ENCODE measurements at places on chromosomes 11 and 22. TPM values are rescaled to one million over a fixed set of nuclear protein-coding genes. Genes with fewer than 3 reads are reported as not detected.
A peak's percentile ranks its signal among the peaks of the same experiment; 100 is the strongest.

GRCh38 chr11:26649884-26650283, 72.0 kb downstream of the SLC5A12 start:
- no peak overlapping the region for H3K27ac ChIP-seq
- no peaks in the 10 kb centered on the region for H3K4me1 ChIP-seq
- H3K4me3 ChIP-seq: no peak overlapping the region
- no peaks in the 10 kb centered on the region for H3K27me3 ChIP-seq
- H3K36me3 ChIP-seq: no peaks in the 10 kb centered on the region

DNA sequence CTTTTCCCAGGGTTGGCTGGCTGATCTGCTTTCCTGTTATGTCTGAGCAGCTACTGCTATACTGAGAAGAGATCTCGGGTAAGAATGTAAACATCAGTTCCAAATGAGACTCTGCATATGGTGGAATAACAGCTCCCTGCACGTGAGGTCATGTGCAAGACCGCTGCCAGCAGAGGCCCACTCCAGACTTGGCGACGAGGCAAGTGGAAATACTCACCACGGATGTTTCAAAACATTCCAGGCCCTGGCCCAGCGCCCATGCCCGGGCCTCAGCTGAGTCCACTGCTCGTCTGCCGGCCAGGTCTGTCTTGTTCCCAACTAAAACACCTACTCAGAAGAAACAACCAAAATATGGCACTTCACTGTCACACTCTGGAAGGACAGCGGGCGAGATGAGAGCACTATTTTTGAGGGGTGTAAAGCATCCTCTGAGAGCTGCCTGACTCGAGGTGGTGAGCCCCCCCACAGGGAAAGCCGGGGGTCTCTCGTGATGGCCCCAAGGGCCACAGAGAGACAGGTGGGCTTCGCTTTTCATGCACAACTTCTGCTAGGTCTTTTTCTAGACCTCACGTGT, 13.1 kb downstream of the IFT27 start:
- H3K4me3 ChIP-seq: no peak overlapping the region
- DNase-seq: no peak
- H3K36me3 ChIP-seq: no peaks in the 10 kb centered on the region
- no peaks in the 10 kb centered on the region for H3K27me3 ChIP-seq
- H3K27ac ChIP-seq: no peak overlapping the region

- no peaks in the 10 kb centered on the region for H3K36me3 ChIP-seq
- no peaks in the 10 kb centered on the region for H3K4me1 ChIP-seq
- no peak overlapping the region for H3K27ac ChIP-seq
- no peak for DNase-seq
Measured at GRCh38 chr11:77361184-77361583, 59.7 kb upstream of the GDPD4 start.

DNA sequence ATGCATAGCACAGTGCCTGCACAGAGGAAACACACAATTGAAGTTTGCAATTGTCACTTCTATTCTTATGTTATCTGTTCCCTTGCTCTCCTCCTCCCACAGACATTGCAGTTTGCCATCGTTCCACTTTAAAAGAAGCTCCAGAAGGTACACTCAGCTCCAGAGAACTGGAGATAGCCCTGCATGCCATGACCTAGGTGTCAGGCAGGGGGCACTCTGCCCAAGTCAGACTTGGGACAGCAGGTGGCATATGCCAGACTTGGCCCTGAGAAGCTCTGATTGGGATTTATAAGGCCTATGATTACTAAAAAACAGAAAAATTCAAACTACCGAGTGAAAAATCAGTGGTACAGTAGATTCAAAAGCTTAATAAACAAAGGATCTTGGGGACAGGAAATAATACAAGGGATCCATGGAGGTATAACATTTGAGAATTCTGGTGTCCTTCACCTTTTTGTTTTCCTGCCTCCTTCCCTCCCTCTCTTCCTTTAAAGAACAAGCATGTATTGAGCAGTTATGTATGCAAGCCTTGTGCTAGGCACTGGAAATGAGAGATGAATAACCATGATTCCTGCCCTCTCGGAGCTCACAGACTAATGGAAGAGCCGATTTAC, 40.0 kb downstream of the TENM4 start:
- peak; percentile 68 for DNase-seq
- no peaks in the 10 kb centered on the region for H3K36me3 ChIP-seq
- H3K27ac ChIP-seq: no peak overlapping the region

- H3K4me3 ChIP-seq: no peak overlapping the region
- no peak for DNase-seq
- H3K27me3 ChIP-seq: peaks cover 3% of the 10 kb centered on the region
- H3K4me1 ChIP-seq: peaks cover 8% of the 10 kb centered on the region
Measured at GRCh38 chr22:37320726-37321677, 38.7 kb downstream of the CYTH4 start.

DNA sequence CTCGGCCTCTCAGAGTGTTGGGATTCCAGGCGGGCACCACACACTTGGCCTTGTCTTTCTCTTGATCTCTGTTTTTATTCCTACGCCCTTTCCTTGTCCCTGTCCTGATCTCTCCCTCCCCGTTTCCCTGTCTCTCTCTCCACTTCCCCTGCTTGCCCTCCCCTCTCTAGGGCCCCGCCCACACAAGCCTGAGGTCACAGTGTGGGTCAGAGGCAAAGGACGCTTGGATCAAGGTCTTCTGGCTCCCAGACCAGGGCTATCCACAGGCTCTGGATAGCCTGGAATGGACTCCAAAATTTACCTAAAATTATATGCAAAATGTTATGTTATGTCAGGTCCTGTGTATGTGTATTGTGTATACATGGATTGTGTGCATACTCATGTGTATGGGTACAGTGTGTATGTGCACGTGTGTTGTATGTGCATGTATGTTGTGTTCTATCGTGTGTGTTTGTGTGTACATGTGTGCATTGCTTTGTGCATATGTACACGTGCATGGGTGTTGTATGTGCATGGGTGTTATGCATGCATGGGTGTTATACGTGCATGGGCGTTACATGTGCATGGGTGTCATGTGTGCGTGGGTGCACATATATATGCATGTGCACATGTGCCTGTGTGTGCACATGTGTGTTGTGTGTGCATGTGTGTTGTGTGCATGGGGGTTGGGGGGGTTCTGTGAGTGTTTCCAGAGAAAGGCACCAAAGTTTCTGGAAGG, 38.3 kb downstream of the TP53I11 start:
- H3K27ac ChIP-seq: no peak overlapping the region
- H3K4me3 ChIP-seq: no peak overlapping the region
- no peaks in the 10 kb centered on the region for H3K27me3 ChIP-seq
- no peaks in the 10 kb centered on the region for H3K4me1 ChIP-seq
- no peak for DNase-seq

GRCh38 chr11:17153757-17154156, 54.0 kb downstream of the PIK3C2A start:
- H3K27ac ChIP-seq: no peak overlapping the region
- no peak overlapping the region for H3K4me3 ChIP-seq
- H3K36me3 ChIP-seq: no peaks in the 10 kb centered on the region
- DNase-seq: no peak
- no peaks in the 10 kb centered on the region for H3K27me3 ChIP-seq

DNA sequence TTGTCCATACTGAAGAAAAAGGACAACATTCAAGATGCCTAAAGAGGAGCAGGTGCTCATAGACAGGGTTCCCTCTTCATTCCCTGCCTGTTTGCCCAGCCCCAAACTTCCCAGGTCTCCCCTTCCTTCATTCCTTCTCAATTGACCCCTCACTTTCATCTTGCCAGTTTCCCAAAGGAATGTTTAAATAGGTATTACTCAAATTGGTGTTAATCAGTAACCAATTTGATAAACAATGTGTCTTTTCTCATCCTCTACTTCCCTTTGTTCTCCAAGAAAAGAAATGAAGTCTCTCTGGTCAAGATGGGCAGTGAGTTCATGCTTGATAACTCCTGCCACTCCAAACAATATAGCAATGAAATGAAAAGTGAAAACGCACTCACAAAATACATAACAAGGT, 101.9 kb downstream of the TMPRSS5 start:
- no peaks in the 10 kb centered on the region for H3K4me1 ChIP-seq
- no peaks in the 10 kb centered on the region for H3K27me3 ChIP-seq
- DNase-seq: no peak
- H3K36me3 ChIP-seq: no peaks in the 10 kb centered on the region
- no peak overlapping the region for H3K27ac ChIP-seq

- H3K27me3 ChIP-seq: no peaks in the 10 kb centered on the region
- H3K36me3 ChIP-seq: no peaks in the 10 kb centered on the region
- H3K27ac ChIP-seq: no peak overlapping the region
- H3K4me3 ChIP-seq: no peak overlapping the region
- peaks cover 4% of the 10 kb centered on the region for H3K4me1 ChIP-seq
Measured at GRCh38 chr11:58923300-58923788, 15.9 kb upstream of the GLYATL1 start.

GRCh38 chr22:23245045-23245798, 64.9 kb downstream of the BCR start:
- H3K36me3 ChIP-seq: no peaks in the 10 kb centered on the region
- no peaks in the 10 kb centered on the region for H3K27me3 ChIP-seq

- no peaks in the 10 kb centered on the region for H3K27me3 ChIP-seq
- no peaks in the 10 kb centered on the region for H3K36me3 ChIP-seq
- no peak for DNase-seq
Measured at GRCh38 chr11:134267461-134267860, 8.7 kb upstream of the GLB1L3 start.

DNA sequence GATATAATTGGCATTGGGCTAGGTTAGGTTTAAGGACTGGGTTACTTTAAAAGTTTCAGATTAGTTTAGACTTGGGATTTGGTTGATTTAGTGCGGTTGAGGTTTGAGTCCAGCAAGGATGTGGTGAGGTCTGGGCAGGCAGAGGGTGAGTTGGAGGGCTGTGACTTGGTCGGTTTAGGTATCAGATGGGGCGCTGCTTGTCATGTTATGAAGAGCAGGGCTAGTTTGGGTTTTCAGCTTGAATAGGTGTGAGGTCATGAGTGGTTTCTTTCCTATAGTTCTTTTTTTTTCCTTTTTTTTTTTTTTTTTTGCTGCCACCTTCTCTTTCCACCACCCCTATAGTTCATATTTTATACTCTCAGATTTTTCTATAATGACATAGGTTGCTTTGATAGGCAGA, 4.8 kb downstream of the CLCF1 start:
- no peak overlapping the region for H3K27ac ChIP-seq
- H3K27me3 ChIP-seq: no peaks in the 10 kb centered on the region
- peaks cover 30% of the 10 kb centered on the region for H3K4me1 ChIP-seq
- no peaks in the 10 kb centered on the region for H3K36me3 ChIP-seq
- H3K4me3 ChIP-seq: no peak overlapping the region
- no peak for DNase-seq

DNA sequence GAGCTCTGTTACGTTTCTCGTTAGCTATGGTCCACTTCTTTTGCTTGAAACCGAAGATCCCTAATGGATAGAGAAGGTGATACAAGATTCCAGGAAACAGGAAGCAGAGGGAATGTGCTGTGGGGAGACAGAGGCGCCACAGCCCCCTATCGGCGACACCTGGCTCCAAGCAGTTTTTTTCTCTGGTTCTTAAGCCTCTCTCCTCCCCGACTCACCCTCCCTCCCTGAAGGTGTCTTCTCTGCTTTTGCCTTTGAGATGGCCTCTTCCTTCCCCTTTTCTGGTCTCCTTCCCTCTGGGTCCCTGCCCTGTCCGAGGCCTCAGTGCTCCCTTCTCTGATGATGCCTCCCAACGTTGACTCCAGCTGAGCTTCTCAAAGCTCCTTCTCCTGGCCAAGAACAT, 14.2 kb upstream of the APOBEC3A start:
- no peaks in the 10 kb centered on the region for H3K4me1 ChIP-seq
- no peak overlapping the region for H3K27ac ChIP-seq
- H3K27me3 ChIP-seq: no peaks in the 10 kb centered on the region
- DNase-seq: no peak

- H3K36me3 ChIP-seq: no peaks in the 10 kb centered on the region
- no peak overlapping the region for H3K27ac ChIP-seq
- no peaks in the 10 kb centered on the region for H3K27me3 ChIP-seq
- H3K4me3 ChIP-seq: no peak overlapping the region
- H3K4me1 ChIP-seq: peaks cover 23% of the 10 kb centered on the region
- DNase-seq: no peak
Measured at GRCh38 chr11:33269822-33270221, 12.6 kb downstream of the HIPK3 start.

GPR83 gene
- 0.94 TPM for total RNA-seq

GAB4 gene
- total RNA-seq: 10.2 TPM

OR51B4 gene
- not detected for total RNA-seq

SMCO4 gene
- total RNA-seq: 34.2 TPM

HTR3A gene
- 0.39 TPM for total RNA-seq

MUC5AC gene
- total RNA-seq: 0.31 TPM

SYT7 gene
- total RNA-seq: 9.0 TPM

RAB36 gene
- 7.4 TPM for total RNA-seq

UQCC3 gene
- 8.1 TPM for total RNA-seq

CASP1 gene
- 3.9 TPM for total RNA-seq

All from testis (tissue), 5 donors.